A549 treated with ZK216348 at 1 μM for 4 hours (cell line): ENCODE measurements at places on chromosomes 5 and 9. TPM values are rescaled to one million over a fixed set of nuclear protein-coding genes. Genes with fewer than 3 reads are reported as not detected.

The OTP gene
- total RNA-seq: 0.07 to 0.16 TPM (median 0.11 TPM) in 5 replicates

The POLR3G gene
- total RNA-seq: 9.2 to 19.3 TPM (median 17.2 TPM) in 5 replicates

The GRIN1 gene
- 0.14 to 0.76 TPM (median 0.27 TPM) in 5 replicates for total RNA-seq

The LRRC14B gene
- not detected in 5 replicates for total RNA-seq

The TRUB2 gene
- total RNA-seq: 39.2 to 53.8 TPM (median 48.5 TPM) in 5 replicates

The FOXI1 gene
- not detected in 5 replicates for total RNA-seq

The TAF11L7 gene
- total RNA-seq: not detected in 5 replicates

The POU4F3 gene
- 0.07 to 0.14 TPM (median 0.08 TPM) in 3 of 5 replicates, not detected in the others for total RNA-seq

The MARCOL gene
- not detected in 5 replicates for total RNA-seq

The PCDHB6 gene
- total RNA-seq: 0.62 to 1.1 TPM (median 0.85 TPM) in 5 replicates

The LECT2 gene
- not detected in 5 replicates for total RNA-seq

The ARID3C gene
- 0.13 to 0.23 TPM (median 0.19 TPM) in 3 of 5 replicates, not detected in the others for total RNA-seq

The SPATA31D4 gene
- not detected in 5 replicates for total RNA-seq

The ZNF169 gene
- 1.6 to 1.9 TPM (median 1.7 TPM) in 5 replicates for total RNA-seq

The CDKN2B-AS1 gene
- total RNA-seq: not detected in 5 replicates

The DAPK1 gene
- total RNA-seq: 14.6 to 22.2 TPM (median 19.0 TPM) in 5 replicates
